GM23338 (cell line): ENCODE measurements at places on chromosomes 3 and 15.
A peak's percentile ranks its signal among the peaks of the same experiment; 100 is the strongest.

DNA sequence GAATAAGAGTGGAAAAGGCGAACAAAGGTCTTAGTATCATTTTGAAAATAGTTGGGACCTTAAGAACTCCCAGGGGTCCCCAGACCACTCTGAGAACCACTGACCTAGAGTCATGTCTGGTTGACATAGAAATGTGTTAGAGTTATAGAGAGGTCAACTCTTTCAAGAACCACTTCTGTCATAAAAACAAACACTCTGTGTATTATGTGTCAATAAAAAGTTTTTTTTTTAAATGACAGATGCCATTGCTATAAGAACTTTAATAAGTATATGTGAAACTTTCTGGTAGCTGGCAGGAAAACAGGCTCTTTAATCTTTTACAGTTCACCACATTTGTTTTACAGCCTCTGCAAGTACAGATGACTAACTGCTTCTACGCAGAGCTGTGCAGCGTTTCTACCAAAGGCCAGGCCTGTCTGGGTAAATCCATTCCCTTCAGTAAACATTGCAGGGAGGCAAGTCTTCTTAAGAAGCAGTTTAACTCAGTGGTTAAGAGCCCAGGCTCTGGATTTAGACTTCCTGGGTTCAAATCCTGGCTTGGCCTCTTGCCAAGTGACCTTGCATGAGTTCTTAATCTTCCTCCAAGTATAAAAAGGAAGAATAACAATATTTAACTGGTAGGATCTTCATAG is 56.6 kb downstream of the RFTN1 start:
- H3K27me3 ChIP-seq, result no peaks in the 10 kb centered on the region
- peaks cover 29% of the 10 kb centered on the region for H3K4me1 ChIP-seq
- no peaks in the 10 kb centered on the region for H3K36me3 ChIP-seq
- no peak overlapping the region for H3K27ac ChIP-seq
- H3K4me3 ChIP-seq, result no peak overlapping the region

GRCh38 chr3:48535578-48535977 is 21.0 kb downstream of the PFKFB4 start:
- no peak for DNase-seq
- H3K36me3 ChIP-seq, result no peaks in the 10 kb centered on the region; the same call in 1 of the 2 replicates
- H3K4me3 ChIP-seq, result no peak overlapping the region
- no peaks in the 10 kb centered on the region for H3K27me3 ChIP-seq
- H3K27ac ChIP-seq, result no peak overlapping the region
- no peaks in the 10 kb centered on the region for H3K4me1 ChIP-seq

GRCh38 chr3:32419742-32420125 is 28.1 kb downstream of the CMTM7 start:
- H3K36me3 ChIP-seq, result no peaks in the 10 kb centered on the region
- peak overlapping the region; percentile 51 for H3K27ac ChIP-seq
- H3K4me3 ChIP-seq, result no peak overlapping the region

- no peaks in the 10 kb centered on the region for H3K36me3 ChIP-seq
- H3K4me1 ChIP-seq, result peaks cover 17% of the 10 kb centered on the region
- no peaks in the 10 kb centered on the region for H3K27me3 ChIP-seq
- no peak for DNase-seq
Observed at GRCh38 chr3:173351886-173352285, 45.7 kb upstream of the NLGN1 start.

- DNase-seq, result no peak
- no peaks in the 10 kb centered on the region for H3K27me3 ChIP-seq
- no peak overlapping the region for H3K4me3 ChIP-seq
- no peak overlapping the region for H3K27ac ChIP-seq
Observed at GRCh38 chr15:38487378-38487777, 33.5 kb downstream of the FAM98B start.

GRCh38 chr3:47398228-47398627 is 17.4 kb downstream of the PTPN23 start:
- H3K36me3 ChIP-seq, result no peaks in the 10 kb centered on the region; the same call in 1 of the 2 replicates
- H3K4me3 ChIP-seq, result no peak overlapping the region
- DNase-seq, result no peak
- H3K4me1 ChIP-seq, result peaks cover 6% of the 10 kb centered on the region; the same call in 1 of the 2 replicates
- H3K27ac ChIP-seq, result no peak overlapping the region
- no peaks in the 10 kb centered on the region for H3K27me3 ChIP-seq

DNA sequence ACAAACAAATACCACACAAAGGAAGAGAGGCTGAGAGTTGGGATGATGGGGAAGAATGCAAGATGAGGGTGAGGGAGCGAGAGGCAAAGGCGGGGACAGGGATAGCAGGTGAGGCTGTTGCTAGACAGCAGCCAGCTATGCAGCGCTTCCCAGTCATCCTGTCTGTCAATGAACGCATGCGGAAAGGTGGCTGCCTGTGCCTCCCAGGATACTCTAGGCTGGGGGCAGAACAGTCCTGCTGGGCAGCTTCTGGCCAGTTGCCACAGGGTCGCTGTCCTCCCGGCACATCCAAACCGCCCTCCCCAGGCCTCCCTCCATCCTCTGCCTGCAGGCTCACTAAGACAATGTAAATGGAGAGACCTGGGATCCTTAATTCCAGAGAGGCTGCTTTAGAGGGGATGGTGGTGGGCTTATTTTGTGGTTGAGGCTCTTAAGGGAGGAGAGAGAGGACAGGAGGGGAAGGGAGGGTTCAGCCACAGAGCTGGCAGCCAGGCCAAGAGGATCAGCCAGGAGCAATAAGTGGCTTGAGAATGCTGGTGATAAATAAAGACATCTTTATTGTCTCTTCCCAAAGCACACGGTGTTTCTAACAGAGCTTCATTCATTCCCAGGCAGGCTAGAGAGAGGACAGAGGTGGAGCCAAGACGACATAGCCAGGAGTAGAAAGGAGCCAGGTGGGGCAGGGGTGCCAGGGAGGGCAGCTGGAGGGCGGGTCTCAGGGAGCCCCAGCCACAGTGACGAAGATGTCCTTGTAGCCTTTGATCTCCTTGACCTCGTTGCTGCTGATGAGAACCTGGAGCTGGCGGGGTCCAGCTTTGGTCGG is 9.2 kb upstream of the TGM5 start:
- no peaks in the 10 kb centered on the region for H3K27me3 ChIP-seq
- H3K27ac ChIP-seq, result no peak overlapping the region
- H3K4me3 ChIP-seq, result no peak overlapping the region
- H3K36me3 ChIP-seq, result no peaks in the 10 kb centered on the region
- DNase-seq, result no peak
- H3K4me1 ChIP-seq, result no peaks in the 10 kb centered on the region

- peaks cover 10% of the 10 kb centered on the region; the same call in 1 of the 2 replicates for H3K4me1 ChIP-seq
- no peaks in the 10 kb centered on the region for H3K27me3 ChIP-seq
- no peak overlapping the region for H3K27ac ChIP-seq
- no peak for DNase-seq
Observed at GRCh38 chr3:115975796-115976195, 352.5 kb downstream of the GAP43 start.

GRCh38 chr3:38190481-38190881 is 25.1 kb downstream of the OXSR1 start:
- H3K27me3 ChIP-seq, result no peaks in the 10 kb centered on the region
- H3K4me1 ChIP-seq, result no peaks in the 10 kb centered on the region
- no peak overlapping the region for H3K27ac ChIP-seq
- peaks cover 5% of the 10 kb centered on the region for H3K36me3 ChIP-seq

- no peak overlapping the region for H3K4me3 ChIP-seq
- DNase-seq, result no peak
- H3K27ac ChIP-seq, result no peak overlapping the region
- H3K36me3 ChIP-seq, result no peaks in the 10 kb centered on the region
- no peaks in the 10 kb centered on the region for H3K27me3 ChIP-seq
Observed at GRCh38 chr3:80159990-80160506, 392.2 kb upstream of the ROBO1 start.

- no peaks in the 10 kb centered on the region for H3K27me3 ChIP-seq
- H3K4me1 ChIP-seq, result no peaks in the 10 kb centered on the region; the same call in 1 of the 2 replicates
- no peak overlapping the region for H3K27ac ChIP-seq
- no peak for DNase-seq
- no peaks in the 10 kb centered on the region for H3K36me3 ChIP-seq
Observed at GRCh38 chr3:178476886-178477285, 59.4 kb upstream of the KCNMB2 start.

GRCh38 chr15:70504988-70505387 is 258.4 kb downstream of the UACA start:
- no peak for DNase-seq
- H3K36me3 ChIP-seq, result no peaks in the 10 kb centered on the region
- no peaks in the 10 kb centered on the region for H3K27me3 ChIP-seq
- H3K27ac ChIP-seq, result no peak overlapping the region
- peaks cover 13% of the 10 kb centered on the region; the same call in 1 of the 2 replicates for H3K4me1 ChIP-seq

- H3K27me3 ChIP-seq, result no peaks in the 10 kb centered on the region
- no peak overlapping the region for H3K4me3 ChIP-seq
- no peaks in the 10 kb centered on the region for H3K36me3 ChIP-seq
- DNase-seq, result no peak
- no peaks in the 10 kb centered on the region; the same call in 1 of the 2 replicates for H3K4me1 ChIP-seq
Observed at GRCh38 chr3:18529631-18530030, 104.5 kb upstream of the SATB1 start.

- peaks cover 12% of the 10 kb centered on the region for H3K4me1 ChIP-seq
- H3K4me3 ChIP-seq, result no peak overlapping the region
- no peaks in the 10 kb centered on the region for H3K36me3 ChIP-seq
- DNase-seq, result no peak
- no peaks in the 10 kb centered on the region for H3K27me3 ChIP-seq
- no peak overlapping the region for H3K27ac ChIP-seq
Observed at GRCh38 chr3:119315600-119316312, 21.6 kb downstream of the ARHGAP31 start.

DNA sequence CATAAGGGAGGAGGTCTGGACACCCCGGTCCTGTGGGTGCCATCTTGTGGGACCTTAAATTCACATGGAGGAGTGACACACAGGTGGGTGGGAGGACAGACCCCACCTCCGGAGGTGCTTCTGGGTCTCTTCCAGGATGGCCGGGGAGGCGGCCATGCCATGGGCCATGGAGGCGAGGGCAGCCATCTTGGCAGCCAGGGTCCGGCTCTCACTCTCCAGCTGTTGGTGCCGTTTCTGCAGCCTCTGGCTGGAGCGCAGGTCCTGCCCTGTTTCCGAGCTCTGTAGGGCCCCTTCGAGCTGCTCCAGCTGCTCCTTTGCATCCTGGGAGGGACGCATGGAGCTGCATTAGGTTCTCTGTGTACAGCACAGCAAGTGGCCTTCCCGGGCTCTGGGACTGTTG is 19.1 kb downstream of the SPTBN5 start:
- H3K36me3 ChIP-seq, result no peaks in the 10 kb centered on the region
- no peaks in the 10 kb centered on the region for H3K27me3 ChIP-seq
- no peak overlapping the region for H3K4me3 ChIP-seq
- H3K4me1 ChIP-seq, result no peaks in the 10 kb centered on the region
- no peak for DNase-seq
- H3K27ac ChIP-seq, result no peak overlapping the region

DNA sequence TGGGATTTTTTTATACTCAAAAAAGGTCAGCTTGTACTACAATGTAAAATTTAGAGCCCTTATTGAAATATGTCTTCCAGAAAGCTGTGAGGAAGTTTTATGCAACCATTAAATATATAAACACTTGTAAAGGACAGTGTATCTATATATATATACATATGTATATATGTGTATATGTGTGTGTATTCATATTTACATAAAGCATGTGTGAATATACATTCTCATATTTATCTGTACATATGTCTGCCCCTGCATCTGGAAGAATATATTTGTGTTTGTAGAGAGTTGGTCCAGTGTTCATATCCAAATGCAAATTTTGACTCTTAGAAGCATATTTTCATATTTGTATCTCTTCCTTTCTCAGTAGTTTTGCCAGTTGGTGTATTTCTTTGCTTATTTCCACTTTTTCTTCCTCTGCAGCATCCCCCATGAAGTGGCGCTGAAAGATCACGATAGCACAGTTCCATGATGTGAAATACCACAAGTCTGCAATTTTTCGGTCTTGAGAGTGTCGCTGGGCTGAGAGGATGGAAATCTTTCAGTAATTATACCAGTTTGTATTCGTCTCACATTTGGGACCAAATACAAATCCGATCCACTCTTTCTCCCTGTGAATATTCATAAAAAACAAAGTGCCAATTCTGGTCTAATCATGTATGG is 311.7 kb upstream of the DPH6 start:
- no peak overlapping the region for H3K4me3 ChIP-seq
- H3K27ac ChIP-seq, result no peak overlapping the region
- no peaks in the 10 kb centered on the region for H3K36me3 ChIP-seq

GRCh38 chr3:168002786-168003368 is 92.8 kb downstream of the GOLIM4 start:
- H3K4me1 ChIP-seq, result no peaks in the 10 kb centered on the region
- DNase-seq, result no peak
- H3K36me3 ChIP-seq, result no peaks in the 10 kb centered on the region
- no peak overlapping the region for H3K4me3 ChIP-seq
- H3K27me3 ChIP-seq, result no peaks in the 10 kb centered on the region

DNA sequence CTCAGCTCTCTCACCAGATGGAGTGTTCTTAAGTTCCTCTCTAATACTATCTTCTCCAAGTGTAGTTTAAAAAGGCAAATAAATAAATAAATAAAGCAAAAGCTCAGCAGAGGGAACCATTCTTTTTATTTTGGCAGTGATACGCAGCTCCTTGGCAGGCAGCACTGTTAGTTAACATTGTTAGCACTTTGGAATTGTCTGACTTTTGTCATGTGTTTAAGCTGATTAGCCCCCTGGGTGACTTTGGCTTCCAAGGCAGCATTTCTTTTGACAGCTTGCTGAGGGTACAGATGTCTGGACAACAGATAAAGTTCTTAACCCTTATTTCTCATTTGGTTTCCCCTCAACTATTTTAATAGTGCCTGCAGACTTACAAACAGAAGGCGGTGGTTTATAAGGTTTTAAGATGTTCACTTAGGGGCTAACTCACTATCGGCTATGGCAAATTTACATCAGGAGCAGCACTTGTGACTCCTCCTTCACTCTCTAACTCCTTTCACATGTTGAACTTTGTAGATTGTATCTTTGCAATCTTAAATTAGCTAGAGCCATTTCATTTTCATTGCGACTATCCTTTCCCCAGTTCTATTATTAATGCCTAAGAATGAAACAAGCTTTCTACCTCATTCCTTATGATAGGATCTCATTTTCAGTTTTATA is 213.4 kb downstream of the ZBBX start:
- peak; percentile 27 for DNase-seq
- H3K4me1 ChIP-seq, result peaks cover 27% of the 10 kb centered on the region
- H3K27ac ChIP-seq, result 0 out of 2 replicates have a peak overlapping the region, but pooled peaks have one; percentile 58
- H3K36me3 ChIP-seq, result no peaks in the 10 kb centered on the region
- H3K27me3 ChIP-seq, result no peaks in the 10 kb centered on the region

DNA sequence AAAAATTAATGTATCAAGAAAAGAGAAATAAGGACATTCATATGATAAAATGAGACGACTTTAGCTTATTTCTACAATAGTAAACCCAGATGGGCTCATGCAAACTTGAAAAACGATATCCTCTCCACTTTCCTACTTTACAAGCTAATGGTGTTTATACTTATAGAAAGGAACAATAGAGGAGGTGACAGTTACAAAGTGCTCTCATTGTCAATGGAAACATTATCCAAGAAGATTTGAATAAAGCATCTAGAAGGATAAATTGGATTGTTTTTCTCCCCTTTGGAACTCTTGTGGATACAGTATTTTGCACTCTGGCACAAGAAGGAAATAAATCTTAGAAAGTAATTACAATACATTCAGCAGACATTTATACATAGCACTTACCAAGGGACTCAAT is 20.2 kb upstream of the CCDC66 start:
- no peaks in the 10 kb centered on the region for H3K27me3 ChIP-seq
- H3K27ac ChIP-seq, result no peak overlapping the region
- H3K4me1 ChIP-seq, result no peaks in the 10 kb centered on the region
- no peak for DNase-seq
